ENCODE measurements at places on chromosomes 5 and 9.

- DNase-seq: no peak
These were observed 6.1 kb downstream of the SLCO4C1 start for GRCh38 chr5:102290004-102290403.

DNA sequence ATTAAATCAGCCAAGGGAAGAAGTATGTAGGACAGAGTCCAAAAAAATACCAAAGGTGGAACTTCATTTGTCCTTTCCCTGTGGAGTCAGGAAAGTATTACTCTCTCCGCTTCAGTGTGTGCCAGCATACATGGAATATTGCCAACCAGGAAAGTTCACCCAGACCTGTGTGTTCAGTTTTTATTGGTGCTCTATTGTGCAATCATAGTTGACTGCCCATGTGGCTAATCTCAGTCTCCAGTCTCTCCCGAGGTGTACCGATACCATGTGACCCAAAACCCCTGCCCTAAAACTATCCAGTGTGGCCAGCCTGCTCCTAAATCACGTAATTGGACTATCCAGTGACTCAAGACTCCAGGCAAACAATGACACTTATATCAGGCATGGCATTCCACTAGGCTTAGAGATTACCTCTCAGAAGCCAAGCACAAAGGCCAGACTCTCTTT is 38.8 kb downstream of the NFX1 start:
- DNase-seq: no peak

GRCh38 chr5:115330830-115331229 is 34.4 kb upstream of the CCDC112 start:
- no peak for DNase-seq

GRCh38 chr5:59198365-59198764 is 615.5 kb downstream of the RAB3C start:
- no peak for DNase-seq

DNA sequence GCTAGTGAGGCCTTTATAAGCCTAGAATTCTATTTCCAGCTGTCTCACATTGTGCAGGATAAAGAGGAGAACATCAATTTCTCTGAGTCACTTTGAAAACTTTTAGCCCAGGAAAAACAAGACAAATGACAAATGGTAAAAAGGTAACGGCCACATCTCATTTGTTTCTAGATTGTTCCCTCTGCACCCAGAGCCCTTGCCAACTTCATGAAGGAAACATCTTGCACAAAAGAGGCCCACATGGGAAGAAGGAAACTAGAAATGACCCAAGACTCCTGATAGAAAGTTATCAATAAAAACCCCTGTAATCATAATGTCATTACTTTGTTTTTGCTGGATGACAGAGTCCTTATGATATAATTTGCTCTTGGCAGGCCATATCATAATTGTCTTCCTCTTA is 5.3 kb downstream of the DPYSL3 start:
- no peak for DNase-seq

- DNase-seq: no peak
These were observed 257.8 kb downstream of the FSTL4 start for GRCh38 chr5:133354323-133355185.

DNA sequence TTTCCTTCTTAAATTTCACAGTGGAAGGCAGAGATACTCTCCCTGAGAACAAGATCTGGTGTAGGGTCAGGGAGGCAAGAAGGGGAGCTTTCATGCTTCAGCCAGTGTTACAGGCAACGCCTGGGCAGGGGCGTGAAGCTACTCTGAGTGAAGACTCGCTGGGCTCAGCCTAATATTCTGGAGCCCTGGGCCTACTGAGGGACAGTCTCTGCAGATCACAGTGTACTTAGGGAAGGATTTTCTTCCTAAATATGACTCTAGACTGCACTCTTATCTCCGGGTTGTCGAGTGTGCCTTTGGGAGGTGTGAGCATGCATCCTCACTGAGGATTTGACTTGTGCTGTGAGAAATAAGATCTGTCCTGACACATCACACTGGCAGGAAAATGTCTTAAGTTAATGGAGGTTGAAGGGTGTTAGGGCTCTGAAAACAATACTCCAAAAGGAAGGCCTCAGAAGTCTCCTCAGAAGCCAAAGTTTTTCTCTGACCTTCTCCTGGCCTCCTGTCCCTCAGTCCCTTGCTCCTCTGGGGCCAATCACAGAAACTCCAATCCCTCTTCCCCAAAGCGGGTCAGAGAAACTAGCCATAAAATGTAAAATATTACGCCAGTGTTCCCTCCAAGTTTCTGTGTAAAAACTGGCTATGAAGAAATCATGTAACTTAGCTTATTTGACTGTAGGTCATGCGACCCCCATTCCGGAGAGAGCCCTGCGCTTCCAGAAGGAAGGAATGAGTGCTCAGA is 156.8 kb upstream of the TBC1D2 start:
- no peak for DNase-seq

GRCh38 chr9:134297576-134297975 is 28.7 kb upstream of the RXRA start:
- DNase-seq: no peak

DNA sequence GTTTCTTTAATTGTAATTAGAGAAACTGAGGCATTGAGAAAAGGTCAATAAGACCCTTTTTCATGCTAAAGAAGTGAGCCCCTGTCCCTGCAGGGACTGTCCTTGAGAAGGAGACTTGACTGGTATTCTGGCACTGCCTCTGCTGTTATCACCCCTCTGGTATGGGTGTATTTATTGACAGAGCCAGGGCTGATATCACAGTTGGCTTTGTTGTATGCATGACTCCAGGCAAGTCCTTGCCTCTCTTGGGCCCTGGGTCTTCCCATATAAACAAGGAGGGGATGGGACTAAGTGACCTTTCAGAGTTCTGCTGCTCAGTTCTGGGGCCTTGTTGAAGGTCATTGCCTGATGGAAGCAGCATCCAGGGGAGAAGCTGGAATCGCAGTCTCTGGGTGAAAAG is 71.8 kb upstream of the PPARGC1B start:
- no peak for DNase-seq

GRCh38 chr9:17185481-17186029 is 50.7 kb downstream of the CNTLN start:
- no peak for DNase-seq

- DNase-seq: no peak
These were observed 135.4 kb upstream of the IER5L start for GRCh38 chr9:129313331-129313955.

DNA sequence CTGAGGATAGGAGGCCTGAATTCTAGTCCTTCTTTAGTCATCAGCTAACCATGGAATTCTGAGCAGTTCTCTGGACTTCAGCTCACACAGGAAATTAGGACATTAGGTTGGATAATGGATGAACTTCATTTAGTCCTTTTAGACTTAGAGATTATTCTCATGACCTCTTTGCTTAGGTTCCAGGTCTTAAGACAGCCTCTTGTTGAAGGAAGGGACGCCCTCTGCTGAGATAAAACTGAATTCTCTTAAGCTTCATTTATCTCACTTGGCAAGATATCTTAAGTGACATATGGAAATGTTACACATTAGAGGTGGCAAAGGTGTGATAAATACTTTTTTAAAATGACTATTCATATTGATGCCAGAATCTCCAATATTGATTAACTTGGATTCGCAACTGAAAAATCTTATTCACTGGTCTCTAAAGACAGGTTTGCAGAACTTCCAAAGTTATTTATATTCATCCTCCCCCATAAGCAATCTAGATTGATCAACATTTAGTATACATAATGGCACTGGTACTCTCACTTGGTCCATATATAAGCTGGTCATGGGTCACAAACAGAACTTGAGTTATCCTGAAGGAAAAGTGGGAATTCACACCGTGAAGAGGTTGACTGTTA is 16.9 kb upstream of the ZNF366 start:
- no peak for DNase-seq

- no peak for DNase-seq
These were observed 119.4 kb upstream of the ERCC6L2 start for GRCh38 chr9:95756101-95756500.

DNA sequence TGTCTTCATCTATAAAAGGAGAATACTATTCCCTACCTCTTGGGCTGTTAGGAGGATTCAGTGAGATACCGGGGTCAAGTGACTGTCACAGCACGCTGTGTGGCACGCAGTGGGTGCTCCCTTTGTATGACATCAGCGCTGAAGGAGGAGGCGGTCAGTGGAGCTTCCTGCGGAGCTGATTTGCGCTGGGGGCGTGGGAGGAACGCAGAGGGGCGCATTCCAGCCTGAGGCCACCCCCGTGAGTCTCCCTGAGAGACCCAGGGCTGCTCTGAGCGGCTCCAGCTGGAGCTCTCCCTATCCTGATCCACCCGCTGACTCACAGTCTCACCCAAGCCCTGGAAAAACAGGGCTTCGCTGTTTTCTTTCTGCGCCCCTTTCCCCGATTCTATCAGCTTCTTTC is 24.3 kb upstream of the NEURL1B start:
- no peak for DNase-seq

DNA sequence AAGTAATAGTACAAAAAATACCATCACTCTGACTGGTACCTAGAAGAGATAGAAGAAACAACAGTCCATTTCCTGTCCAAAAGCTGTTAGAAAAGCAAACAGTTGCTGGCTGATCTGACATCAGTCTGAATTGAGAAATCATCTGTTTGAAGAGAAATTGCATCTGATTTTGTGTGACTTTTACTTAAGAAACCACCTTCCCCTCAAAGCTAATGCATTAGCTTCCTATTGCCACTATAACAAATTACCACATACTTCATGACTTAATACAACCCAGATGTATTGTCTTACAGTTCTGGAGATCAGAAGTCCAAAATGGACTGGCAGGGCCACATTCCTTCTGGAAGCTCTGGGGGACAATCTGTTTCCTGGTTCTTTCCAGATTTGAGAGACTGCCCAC is 385.9 kb upstream of the TLE4 start:
- no peak for DNase-seq

DNA sequence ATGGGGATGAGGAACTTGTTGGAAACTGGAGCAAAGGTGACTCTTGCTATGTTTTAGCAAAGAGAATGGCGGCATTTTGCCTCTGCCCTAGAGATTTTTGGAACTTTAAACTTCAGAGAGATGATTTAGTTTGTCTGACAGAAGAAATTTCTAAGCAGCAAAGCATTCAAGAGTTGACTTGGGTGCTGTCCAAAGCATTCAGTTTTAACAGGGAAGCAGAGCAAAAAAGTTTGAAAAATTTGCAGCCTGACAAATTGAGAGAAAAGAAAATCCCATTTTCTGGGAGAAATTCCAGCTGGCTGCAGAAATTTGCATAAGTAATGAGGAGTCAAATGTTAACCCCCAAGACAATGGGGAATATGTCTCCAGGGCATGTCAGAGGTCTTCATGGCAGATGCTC is 682.3 kb upstream of the ST8SIA4 start:
- DNase-seq: no peak

DNA sequence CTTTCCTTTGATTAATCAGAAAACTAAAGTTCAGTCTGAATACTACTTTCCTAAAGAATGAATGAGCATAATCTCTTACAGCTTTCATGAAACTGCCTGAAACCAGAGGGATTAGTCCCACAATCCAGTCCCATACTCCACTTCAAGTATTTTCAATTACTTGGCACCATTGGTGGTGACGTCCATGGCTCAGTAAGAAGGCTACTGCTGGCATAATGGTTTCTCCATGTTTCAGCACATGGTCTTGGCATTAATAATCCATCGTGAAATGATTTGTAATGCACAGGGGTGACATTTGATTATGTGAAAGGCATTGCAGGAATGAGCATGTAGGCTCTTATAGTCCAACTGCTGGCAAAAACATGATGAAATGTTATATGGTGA is 23.4 kb downstream of the LIX1 start:
- DNase-seq: no peak

DNA sequence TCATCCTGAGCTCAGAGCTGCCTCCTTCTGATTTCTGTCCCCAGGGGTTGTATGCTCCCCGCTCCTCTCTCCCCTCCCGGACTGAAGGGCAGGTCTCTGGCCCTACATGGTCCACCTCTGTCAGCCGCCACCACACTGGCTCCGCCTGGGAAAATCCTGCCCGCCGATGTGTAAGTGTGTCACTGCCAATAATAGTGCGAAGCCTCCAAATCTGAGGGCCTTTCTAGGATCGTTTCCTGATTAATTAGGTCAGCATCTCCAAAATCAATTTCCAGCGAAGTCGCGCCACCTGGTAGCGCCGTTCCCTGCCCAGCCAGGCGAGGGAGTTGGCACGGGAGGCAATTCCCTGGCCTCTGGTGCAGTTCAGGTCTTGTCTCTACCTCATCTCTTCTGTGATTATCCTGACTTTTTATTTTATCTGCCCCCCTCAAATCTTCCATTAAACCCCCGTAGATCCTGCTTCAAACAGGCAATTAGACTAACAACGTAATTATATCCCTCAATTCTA is 73.5 kb downstream of the ZNF618 start:
- DNase-seq: no peak

DNA sequence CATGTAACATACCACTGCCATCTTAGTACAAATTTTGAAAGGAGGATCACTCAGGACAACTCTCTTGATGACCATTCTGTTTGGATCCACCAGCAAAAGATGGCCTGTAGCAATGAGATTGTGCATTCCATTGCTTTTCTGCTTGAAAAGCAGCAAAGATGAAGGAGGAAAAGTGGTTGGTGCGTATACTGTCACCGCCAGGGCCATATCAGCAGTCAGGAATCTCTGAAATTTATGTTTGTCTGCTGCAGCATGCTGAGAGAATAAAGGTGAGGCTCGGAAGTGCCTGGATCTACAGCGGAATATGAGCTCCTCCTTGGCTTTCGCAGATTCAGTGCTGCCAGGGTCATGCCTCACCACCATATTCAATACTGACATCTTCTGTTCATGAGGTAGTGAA is 144.4 kb downstream of the GPBP1 start:
- DNase-seq: no peak

DNA sequence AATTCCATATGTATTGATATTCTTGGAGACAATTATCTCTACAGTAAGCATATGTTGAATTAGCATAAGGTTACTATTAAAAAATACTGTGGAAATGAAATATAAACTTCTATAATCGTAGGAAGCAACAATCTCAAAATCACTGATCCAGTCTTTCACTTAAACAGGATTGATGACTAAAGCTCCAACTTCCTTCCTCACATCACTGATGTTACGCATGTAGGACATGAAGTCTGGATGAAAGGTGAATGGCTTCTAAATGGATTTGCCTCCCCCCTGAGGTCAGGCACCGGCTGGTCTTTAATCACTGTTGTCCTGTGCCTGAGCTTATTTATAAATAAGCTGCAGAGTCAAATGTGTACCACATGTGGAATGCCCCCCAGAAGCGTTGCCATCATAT is 157.1 kb upstream of the NFIB start:
- DNase-seq: no peak

GRCh38 chr5:85614489-85614888 is 1003.3 kb upstream of the COX7C start:
- no peak for DNase-seq

DNA sequence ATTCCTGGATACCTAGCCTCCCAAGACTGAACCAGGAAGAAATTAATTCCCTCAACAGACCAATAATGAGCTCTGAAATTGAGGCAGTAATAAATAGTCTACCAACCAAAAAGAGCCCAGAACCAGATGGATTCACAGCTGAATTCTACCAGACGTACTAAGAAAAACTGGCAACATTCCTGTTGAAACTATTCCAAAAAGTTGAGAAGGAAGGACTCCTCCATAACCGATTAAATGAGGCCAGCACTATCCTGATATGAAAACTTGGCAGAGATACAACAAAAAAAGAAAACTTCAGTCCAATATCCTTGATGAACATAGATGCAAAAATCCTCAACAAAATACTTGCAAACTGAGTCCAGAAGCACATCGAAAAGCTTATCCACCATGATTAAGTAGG is 392.5 kb upstream of the GRAMD2B start:
- DNase-seq: no peak
